HS-5 (cell line): ENCODE measurements at places on chromosomes 1 and 21.
A peak's percentile ranks its signal among the peaks of the same experiment; 100 is the strongest.

DNA sequence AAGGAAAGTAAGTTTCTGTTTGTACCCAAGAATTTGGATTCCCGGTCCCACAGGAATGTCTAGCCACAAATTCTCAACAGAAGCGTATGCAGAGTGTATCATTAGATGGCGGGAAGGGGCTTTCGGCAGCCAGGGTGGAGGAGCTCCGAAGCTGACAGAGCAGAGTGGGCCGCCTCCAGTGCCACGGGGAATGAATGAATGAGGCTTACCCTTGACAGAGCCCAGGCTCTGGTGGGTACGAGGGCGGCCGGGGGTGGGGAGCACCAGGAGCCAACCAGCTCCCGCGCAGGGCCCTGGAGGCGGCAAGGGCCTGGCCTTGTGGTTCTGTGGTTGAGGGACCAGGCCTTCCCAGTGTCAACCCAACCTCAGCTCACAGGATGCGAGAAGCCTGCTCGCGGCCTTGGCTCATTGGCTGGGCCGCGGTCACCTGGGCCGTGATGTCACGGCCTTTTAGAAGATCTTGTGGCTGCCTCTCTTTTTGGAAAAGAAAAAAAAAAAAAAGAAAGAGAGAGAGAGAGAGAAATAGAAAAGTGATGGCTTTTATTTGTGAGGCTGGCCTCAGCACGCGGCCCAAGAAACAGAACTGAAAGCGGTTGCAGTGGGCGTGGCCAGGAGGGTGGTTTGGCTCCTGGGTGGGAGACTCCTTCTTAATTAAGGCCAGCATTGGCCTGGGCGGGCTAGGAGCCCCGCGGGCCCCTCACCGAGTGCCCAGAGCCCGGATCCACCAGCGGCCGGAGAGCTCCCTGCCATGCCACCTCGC, 34.9 kb upstream of the RUNX3 start:
- DNase-seq = no peak

DNA sequence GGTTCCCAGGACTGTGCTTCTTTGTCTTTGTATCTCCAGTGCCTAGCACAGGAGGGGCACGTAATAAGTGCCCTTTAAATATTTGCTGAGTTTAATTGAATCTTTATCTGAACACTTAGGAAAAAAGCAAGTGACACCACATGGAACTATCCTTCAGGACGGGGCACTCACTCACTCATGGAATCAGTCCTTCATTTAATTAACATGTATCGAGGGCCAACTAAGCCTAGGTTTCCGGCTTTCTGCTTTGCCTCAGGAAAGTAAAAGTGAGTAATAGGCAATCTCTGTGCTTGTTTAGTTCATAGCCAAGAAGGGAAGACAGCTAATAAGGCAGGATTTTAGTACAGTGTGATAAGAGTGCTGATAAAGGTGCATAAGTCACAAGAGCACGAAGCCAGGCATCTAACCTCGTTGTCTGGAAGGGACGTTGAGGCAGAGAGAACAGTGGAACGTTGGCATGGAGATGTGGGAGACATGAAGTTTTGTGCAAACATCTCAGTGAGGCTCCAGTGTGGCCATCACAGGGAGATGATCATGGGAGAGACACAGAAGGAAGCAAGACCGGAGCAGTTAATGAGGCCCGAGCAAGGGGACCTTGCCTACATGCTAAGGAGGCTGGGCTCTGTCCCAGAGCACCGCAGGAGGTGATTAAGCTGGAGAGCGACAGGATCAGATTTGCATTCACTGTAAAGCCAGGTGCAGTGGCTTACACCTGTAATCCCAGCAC, 54.1 kb upstream of the TRIM67 start:
- DNase-seq = no peak

GRCh38 chr1:31183927-31184554, 55.6 kb downstream of the NKAIN1 start:
- DNase-seq = peak; percentile 6

GRCh38 chr1:20192364-20192763, 6.0 kb upstream of the PLA2G2C start:
- no peak for DNase-seq

DNA sequence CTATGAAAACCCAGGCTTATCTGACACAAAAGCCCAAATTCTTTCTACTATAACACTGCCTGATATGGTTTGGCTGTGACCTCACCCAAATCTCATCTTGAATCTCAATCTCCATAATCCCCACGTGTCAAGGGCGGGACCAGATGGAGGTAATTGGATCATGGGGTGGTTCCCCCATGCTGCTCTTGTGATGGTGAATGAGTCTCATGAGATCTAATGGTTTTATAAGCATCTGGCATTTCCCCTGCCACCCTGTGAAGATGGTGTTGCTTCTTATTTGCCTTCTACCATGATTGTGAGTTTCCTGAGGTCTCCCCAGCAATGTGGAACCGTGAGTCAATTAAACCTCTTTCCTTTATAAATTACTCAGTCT, 123.3 kb upstream of the USP24 start:
- no peak for DNase-seq

- DNase-seq = no peak
These were observed 74.1 kb upstream of the CNIH3 start for GRCh38 chr1:224541901-224542630.

- DNase-seq = no peak
These were observed 7.6 kb upstream of the AIM2 start for GRCh38 chr1:159084152-159084551.

- DNase-seq = no peak
These were observed 35.1 kb upstream of the GUCA2B start for GRCh38 chr1:42118125-42118524.

- DNase-seq = no peak
These were observed 133.2 kb downstream of the DISP1 start for GRCh38 chr1:222948079-222948478.

DNA sequence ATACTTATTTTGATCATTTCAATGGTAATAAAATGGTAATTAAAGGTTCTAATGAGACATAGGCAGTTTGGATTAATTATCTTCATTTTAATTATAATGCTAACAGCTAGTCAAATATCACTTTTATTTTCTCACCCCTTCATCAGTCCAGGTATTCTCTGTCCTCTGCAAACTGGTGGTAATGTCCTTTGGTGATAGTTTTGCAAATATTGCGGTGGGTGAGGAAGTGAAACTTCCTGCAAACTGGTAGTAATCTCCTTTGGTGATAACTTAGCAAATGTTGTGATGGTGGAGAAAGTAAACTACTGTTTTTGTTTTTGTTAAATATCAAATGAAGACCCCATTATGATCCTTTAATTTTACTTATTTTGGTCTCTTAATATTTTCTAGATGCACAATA, 209.0 kb downstream of the AMY1C start:
- no peak for DNase-seq
